ENCODE measurements at places on chromosomes 7 and 10.

DNA sequence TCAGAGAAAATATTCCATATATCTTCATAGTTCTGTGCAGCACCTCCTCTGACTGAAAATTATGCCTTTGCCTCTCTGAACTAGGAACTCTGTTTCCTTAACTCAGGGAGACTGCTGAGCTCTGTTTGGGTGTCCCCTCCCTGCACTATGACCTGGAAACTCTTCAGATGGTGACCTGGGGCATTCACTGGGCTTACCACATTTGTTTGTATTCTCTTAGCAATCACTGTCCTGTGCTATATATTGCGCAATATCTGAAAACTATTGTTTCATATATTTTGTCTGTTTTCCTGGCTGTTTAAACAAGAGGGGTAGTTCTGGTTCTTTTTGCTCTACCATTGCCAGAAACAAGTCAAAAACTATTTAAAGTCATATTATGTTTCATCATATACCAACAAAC, 181.8 kb upstream of the KIAA1217 start:
- no peak for DNase-seq

DNA sequence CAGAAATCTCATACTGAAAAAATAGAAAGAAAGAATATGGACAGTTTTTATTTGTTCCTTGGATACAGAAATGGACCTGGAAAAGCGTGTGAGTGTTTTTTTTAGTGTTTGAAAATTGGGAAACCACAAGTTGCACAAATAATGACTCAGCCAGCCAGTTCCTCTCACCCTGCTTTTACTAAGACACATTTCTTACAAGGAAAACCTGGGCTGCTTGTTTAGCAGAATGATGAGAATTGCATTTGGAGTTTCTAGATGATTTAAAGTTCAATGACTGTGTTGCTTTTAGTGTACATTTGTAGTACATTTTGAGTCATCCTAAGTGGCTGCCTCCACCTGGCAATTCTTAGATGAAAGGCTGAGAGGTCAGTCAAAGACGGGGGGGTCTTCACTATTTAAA, 218.7 kb downstream of the ABCA13 start:
- DNase-seq, result peak; percentile 33

DNA sequence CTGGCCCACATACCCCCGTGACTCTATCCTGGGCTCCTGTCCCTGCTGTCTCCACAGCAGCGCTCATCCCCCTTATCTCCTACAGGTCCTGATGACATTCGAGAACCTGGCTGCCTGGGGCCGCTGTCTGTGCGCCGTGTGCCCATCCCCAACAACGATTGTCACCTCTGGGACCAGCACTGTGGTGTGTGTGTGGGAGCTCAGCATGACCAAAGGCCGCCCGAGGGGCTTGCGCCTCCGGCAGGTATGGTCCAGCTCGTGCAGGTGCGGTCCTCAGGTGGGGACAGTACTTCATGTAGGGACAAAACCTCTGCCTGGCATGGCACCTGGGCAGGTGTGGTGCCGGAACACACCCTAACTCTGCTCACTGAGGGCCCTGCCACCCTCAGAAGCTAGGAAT, 30.4 kb upstream of the LRRC18 start:
- no peak for DNase-seq

GRCh38 chr7:117067340-117067739, 114.0 kb downstream of the ST7 start:
- no peak for DNase-seq

- DNase-seq, result no peak
Measured at GRCh38 chr7:69091521-69091920, 506.8 kb upstream of the AUTS2 start.

DNA sequence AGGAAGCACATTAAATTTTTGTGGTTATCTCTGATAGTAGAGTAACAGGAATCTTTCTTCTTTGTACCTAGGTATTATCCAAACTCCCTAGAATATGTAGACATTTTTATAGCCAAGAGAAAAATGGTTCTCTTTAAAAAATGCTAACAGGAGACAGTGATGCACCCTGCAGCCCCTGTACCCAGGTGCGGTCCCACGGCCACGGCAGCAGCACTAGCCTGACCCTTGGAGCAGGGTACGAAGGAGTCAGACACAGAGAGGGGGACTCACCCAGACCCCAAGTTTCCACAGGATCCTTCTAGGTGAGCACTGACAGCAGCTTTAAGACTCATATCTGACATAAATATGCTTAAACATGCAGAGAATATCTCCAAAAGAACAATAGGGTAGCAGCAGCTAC, 60.4 kb downstream of the NUDCD3 start:
- DNase-seq, result no peak

DNA sequence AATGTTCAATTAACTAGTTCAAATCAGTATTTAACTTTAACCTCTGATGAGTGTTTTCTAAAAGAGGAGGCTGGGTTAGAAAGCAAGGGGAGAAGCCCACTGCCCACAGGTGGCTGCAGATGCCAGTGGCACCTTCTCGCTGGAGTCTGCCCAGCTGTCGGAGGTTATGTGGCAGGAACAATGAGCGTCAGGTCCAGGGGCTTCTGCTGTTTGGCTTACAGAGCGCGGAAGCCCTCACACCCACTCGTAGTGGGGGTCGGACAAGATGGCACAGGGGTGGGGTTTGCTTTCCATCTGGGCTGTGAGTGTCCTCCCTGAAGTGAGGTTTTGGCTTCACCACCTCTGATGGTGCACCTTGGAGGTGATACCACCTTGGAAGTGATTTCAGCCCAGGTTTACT, 8.5 kb downstream of the DYNC2I1 start:
- DNase-seq, result no peak

- DNase-seq, result no peak
Measured at GRCh38 chr10:126402721-126403695, 14.7 kb upstream of the ADAM12 start.
